NCI-H1436 treated with DMSO at 0.1 percent for 48 hours (cell line): ENCODE measurements at places on chromosomes 3 and 15.

GRCh38 chr15:31887246-31887645, 143.1 kb upstream of the CHRNA7 start:
- DNase-seq, result no peak

DNA sequence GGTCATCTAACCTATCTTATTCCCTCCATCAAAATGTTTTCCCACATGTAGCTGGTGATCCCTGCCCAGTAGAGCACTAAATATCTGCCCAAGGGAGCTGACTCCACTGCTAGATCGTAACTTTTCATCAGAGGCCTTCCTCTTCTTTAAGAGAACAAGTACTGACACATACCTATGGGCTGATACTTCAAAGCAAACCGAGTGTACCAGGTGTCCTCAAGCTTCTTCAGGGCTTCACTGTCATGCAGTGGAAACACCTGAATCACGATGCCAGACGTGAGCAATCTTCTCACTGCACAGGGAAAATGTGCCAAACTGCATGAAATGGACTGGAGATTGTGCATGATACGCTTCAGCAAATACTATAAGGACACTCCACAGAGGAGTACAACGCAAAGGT, 41.6 kb downstream of the ANO10 start:
- no peak for DNase-seq

DNA sequence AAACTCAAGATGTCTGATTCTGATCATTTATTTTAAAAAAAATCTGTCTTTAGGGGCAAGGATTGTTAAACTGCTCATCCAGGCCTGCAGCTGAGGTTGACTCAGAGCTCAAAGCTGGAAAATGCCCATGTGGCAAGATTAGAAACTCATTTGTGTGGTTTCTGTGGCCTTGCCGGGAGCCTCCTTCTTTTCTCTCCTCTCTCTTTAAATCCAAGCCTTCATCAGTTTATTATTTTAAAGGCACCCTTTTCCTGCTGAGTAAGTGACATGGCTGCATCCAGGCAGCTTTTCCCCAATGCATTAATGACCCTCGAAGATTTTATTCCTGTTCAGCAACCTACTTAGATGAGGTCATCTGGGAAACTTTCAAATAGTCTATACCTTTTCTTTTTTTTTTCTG, 221.3 kb upstream of the CDIN1 start:
- no peak for DNase-seq

- DNase-seq, result no peak
Measured at GRCh38 chr3:16177962-16178627, 3.6 kb downstream of the GALNT15 start.

DNA sequence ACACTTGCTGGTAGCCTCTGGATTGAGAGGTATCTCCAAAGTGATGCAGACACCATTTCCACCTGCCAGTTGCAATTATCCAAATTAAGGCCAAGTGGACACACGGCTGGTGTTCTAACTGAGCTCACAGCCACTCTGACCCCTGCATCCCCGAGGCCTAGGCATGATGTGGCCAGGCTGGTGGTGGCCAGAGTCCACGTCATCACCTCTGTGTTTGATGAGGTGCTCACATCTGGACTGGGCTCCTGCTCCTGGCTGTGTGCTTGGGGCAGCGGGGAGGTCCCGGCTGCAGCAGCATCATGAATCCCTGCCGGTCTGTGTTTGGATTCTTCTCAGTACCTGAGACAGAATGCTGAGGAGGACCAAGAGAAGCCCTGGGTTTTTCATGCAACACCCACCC, 4.9 kb downstream of the OXTR start:
- no peak for DNase-seq

- no peak for DNase-seq
Measured at GRCh38 chr3:45123581-45124269, 22.5 kb downstream of the CDCP1 start.

GRCh38 chr3:177213801-177214535, 16.7 kb upstream of the TBL1XR1 start:
- DNase-seq, result no peak

- DNase-seq, result no peak
Measured at GRCh38 chr3:140943781-140944552, 2.3 kb downstream of the SLC25A36 start.

DNA sequence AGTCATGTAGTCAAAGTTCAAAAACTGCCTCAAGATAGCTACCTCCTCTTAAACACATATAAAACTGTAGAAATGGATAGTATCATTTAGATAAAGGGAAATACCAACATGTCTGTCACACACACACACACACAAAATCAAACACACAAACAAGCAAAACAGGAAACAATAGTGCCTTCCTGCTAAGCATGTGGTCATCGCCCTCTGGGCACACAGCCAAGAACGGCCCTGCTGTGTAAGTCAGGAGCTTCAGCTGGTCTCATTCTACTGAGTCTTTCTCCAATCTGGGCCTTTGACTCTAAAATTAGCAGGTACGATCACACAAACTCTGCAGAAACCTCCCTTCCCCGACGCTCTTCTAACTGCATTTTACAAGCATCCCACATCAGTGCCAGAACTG, 272.2 kb upstream of the CHRNA7 start:
- no peak for DNase-seq

GRCh38 chr3:171328419-171329082, 131.7 kb downstream of the TNIK start:
- DNase-seq, result no peak

DNA sequence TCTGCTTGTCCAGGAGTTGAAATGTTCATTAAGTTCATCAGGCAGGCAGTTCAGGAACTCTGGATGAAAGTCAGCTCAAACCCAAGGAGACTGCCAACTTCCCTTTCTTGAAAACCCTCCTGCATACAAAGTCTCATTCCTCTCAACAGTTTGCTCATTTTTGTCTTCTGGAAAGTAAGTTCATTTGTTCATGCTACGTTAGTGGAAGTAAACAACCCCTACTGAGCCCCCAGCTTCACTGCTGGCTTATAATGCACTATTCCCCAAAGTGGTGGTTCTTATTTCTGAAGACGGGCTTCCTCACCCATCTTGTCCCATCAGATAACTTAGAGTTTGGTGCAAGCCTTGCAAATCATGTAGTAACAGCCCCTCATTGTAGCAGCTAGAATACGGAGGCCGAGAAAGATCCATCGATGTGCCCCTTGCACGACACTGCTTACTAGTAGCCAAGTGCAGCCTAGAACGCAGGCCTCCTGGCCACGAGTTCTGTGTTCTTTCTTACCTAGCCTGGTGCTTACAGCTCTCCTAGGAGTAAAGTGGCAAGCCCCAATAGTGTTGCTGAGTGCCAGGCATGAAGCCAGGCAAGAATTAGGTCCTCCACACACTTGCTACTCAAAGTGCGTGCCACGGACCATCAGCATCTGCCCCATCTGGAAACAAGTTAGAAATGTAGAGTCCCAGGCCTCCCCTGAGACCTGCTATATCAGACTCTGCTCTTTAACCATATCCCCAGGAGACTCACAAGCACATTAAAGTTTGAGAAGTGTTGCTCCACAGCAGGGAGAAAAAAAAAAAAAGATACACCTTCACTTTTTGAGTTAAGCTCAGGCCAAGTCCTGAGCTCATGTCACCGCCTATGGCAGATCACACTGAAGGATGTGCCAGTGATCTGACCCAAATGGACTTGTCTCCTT, 82.5 kb downstream of the RFTN1 start:
- no peak for DNase-seq

DNA sequence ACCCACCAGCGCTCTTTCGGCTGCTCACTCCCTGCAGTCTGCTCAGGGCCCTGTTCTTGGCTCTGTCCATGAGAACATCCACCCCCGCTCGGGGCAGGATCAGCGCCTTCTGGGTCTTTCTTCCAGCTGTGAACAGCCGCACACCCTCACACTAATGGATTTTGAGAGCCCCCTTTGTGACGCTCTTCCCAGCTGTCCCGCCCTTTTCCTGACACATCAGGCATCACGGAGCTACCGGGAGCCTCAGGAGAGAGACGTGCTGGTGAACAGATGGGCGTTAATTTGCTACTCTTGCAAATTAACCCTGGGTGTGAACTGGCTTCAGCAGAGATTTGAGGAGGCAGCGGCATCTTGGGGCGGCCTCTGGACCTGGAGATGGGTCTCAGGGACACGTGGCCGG, 113.0 kb downstream of the TMEM266 start:
- DNase-seq, result no peak

DNA sequence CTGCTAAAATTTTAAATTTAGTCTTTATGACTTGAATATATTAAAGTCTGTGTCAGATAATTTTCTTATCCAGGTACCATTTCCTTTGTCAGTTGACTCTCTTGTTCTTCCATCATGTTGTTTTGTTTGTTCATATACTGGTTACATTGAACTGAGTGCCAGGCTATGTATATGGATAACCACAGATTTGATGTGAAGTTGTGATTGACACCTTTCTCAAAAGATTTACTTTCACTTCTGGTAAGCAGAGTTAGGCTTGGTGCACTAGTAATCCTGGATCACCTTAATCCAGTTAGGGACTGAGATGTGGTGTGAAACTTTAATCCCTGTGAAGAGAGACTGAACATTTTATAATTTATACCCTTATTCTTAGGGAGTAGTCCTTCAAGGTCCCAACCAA, 99.4 kb downstream of the ADAM10 start:
- DNase-seq, result no peak

- DNase-seq, result no peak
Measured at GRCh38 chr15:62790546-62790945, 252.0 kb upstream of the TPM1 start.

- DNase-seq, result peak; percentile 76
Measured at GRCh38 chr3:194690501-194691372, 5.1 kb downstream of the FAM43A start.

DNA sequence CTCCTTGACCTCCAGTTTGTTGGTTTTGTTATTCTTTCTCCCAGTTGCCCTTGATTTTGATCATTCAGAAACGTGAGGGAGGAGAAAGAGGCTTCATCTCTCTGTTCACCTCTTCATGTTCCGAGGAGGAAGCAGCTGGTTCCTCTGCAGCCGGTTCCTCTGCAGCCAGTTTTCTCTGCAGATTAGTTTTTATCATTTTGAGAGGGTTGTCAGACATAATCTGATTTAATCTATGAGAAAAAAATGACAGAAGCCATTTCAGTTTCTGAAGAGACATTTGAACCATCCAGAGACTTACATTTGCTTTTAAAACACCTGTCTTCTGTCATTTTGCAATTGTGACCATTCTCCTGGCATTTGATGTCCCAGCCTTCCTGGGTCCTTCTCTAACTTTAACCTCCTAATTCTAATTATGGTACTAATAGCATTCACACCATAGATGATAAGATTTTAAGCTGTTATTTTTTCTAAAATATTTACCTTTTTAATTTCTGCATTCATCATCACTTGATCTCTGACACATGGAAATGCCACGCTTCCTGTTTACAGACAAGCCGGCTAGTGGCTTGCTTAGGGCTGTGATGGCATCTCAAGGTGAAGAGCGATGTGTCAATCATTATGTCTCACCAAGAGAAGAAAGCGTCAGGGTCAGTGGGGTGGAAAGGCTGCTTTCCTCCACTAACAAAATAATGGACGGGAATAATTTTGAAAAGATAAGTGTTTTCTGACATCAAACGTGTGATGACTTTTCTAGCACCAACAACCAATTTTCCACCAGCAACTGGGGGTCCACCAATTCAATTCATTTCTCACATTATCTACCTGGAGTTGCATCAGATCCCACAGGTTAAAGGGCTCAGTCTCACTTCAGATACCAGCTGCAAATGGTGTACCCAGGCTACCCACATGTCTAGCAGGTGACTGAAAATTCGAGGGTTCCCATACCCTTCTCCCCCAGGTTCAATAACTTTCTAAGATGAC, 76.4 kb downstream of the CHRNA7 start:
- no peak for DNase-seq

DNA sequence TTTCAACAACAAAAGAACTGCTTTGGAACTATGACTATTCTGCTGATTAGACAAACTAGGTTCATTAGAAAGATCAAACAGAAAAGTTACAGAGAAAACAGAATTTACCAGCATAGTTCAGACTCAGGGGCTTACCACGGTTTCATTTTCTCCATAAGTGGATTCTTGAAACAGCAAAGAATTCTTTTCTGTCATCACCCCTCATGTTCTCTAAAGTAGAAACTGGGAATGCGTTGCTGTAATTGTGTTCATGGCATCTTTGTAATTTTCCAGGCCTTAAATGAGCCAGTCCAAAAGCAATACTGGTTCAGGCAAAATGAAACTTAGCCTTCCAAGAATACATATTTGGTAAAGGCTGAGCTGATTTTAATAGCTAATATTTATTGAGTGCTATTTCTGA, 287.8 kb downstream of the CHL1 start:
- no peak for DNase-seq

DNA sequence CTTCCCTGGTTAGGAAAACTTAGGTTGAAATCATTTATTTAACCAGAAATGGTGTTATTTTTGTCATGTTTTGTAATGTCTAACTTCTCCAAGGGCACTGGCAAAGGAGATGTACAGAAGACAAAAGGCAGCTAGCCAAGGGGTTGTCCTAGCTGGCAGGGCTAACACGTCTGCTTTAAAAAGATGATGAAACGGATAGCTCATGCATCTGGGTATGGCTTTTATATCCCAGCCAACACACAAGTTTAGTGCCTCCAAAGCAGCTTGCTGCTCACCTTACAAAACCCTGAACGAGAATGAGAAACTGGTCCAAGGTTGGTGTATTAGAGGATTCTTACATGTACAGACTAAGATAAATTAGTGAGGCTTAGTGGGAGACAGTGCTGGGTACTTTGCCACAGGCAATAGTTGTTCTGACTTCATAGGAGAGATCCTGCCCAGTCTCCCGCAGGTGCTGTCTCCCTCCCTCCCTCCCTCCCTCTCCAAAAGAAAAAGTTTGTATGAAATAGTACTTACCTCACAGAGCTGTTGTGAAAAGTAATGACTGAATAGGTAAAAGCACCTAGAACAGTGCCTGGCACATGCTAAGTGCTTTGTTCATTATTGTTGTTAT, 47.8 kb downstream of the KCNMB2 start:
- DNase-seq, result peak; percentile 59

DNA sequence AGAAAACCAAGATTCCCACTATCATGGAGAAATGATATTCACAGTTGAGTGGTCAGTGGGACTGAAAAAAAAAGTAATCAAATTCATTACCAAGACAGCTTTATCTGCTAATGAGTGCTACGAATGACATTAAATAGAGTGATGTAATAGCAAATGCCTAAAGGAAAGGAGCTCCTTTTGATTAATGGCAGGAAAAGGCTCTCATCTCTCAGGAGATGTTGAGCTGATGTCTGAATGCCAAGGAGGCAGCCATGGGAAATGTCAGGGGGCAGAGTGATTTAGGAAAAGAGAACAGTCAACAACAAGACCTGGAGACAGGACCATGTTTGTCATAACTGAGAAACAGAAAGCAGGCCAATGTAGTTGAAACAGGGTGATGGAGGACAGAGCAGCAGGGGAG, 96.7 kb upstream of the SNTN start:
- no peak for DNase-seq

GRCh38 chr3:194028434-194029004, 107.4 kb upstream of the HES1 start:
- no peak for DNase-seq

DNA sequence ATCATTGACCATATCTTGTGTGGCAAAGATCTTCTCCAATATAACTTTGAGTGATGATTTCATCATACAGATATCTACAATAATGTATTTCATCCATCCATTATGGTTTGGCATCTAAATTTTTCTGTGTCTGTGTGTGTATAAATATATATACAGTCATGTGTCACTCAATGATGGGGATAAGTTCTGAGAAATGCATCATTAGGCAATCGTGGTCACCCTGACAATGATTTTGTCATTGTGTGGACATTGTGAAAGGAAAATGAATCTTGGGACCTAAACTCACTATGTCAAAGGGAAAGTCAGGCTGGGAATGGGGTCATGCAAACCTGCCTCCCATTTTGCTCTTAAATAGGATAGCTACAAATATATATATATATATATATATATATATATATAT, 12.4 kb downstream of the CFAP161 start:
- DNase-seq, result no peak
